Naive thymus-derived CD8-positive, alpha-beta T cell (primary cell): ENCODE measurements at places on chromosomes 16 and 17. TPM values are rescaled to one million over a fixed set of nuclear protein-coding genes. Genes with fewer than 3 reads are reported as not detected.

- H3K27ac ChIP-seq, result no peak overlapping the region
- H3K36me3 ChIP-seq, result no peaks in the 10 kb centered on the region
- no peaks in the 10 kb centered on the region for H3K27me3 ChIP-seq
Measured at GRCh38 chr16:68375801-68376536, 65.2 kb downstream of the PRMT7 start.

Gene PDK2
- 47.4 TPM for polyA plus RNA-seq

Gene IGF2BP1
- not detected for polyA plus RNA-seq

Gene HBQ1
- polyA plus RNA-seq, result not detected

Gene TBX2
- not detected for polyA plus RNA-seq

GRCh38 chr16:50733468-50733867, 8.4 kb upstream of the CYLD start:
- DNase-seq, result no peak
- H3K27me3 ChIP-seq, result peaks cover 1% of the 10 kb centered on the region
- H3K4me3 ChIP-seq, result no peak overlapping the region
- no peak overlapping the region for H3K27ac ChIP-seq

- no peak for DNase-seq
- H3K4me1 ChIP-seq, result no peaks in the 10 kb centered on the region
- no peak overlapping the region for H3K4me3 ChIP-seq
Measured at GRCh38 chr17:79597996-79598895, 12.6 kb downstream of the RBFOX3 start.

GRCh38 chr16:491220-491919, 36.1 kb upstream of the CAPN15 start:
- H3K27ac ChIP-seq, result no peak overlapping the region
- no peak overlapping the region for H3K4me3 ChIP-seq
- peaks cover 6% of the 10 kb centered on the region for H3K4me1 ChIP-seq
- peaks cover 8% of the 10 kb centered on the region for H3K36me3 ChIP-seq

DNA sequence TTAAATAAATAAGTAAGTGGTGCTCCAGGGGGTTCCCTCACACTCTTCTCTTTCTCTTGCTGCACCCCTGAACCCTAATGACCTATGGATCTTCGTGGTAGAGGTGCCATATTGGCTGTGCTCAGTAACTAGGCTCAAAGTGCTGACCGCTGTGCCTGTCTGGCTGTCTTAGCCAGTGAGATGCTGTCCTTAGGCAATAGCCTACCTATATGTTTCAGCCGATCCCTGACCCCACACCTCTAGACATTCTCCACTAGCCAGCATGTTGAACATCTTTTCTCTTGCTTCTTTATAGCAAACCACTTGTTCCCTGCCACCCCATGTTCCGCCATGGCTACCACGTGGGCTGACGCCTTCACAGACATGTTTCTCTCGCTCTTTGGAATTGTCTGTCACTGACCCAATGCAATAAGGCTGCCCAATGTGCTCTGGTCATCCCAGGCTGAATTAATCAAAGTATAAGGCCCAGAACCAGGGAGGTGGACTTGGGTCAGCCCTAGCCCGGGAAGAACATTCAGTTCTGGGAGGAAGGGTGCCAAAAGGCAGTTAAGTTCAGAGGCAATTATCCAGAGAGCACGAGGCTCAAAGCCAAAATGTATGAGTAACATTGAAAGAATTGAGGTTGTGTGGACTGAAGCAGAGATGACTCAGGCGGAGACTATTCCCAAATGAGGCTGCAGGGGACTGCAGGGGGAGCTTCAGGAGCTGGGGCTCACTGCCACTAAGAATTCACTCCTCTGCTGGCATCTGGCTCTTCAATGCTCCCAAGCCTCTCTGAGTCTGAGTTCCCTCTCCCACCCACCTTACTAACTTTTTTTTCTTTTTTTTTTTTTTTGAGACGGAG, 28.7 kb upstream of the TNRC6A start:
- DNase-seq, result no peak
- no peak overlapping the region for H3K27ac ChIP-seq
- no peak overlapping the region for H3K4me3 ChIP-seq
- peaks cover 4% of the 10 kb centered on the region for H3K27me3 ChIP-seq
